CD14-positive monocyte (primary cell): ENCODE measurements at places on chromosomes 5 and 9.
A peak's percentile ranks its signal among the peaks of the same experiment; 100 is the strongest.

- no peak for DNase-seq
Measured at GRCh38 chr5:116908537-116908936, 333.9 kb upstream of the SEMA6A start.

- DNase-seq: no peak
Measured at GRCh38 chr9:88280816-88281382, 107.3 kb upstream of the SPIN1 start.

- DNase-seq: peak; percentile 71
Measured at GRCh38 chr9:93456504-93456903, 3.1 kb upstream of the FAM120AOS start.

DNA sequence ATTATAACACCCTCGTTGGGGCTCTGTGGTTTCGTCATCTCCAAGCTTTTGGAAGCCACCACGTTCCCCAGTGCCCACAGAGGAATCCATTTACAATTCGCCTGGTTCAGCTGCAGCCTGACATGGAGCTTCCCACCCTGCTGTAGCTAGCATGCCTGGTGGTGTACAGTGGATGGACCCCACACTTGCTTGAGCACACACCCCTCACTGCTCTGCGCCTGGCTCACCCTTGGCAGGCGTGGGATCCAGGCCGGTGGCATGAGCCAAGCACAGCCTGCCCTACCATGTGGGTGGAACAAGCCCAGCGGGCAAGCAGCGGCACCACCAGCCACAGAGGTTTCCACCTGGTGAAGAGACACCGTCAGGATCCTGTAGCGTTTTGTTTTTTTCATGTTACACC lies 1045.7 kb upstream of the CDH9 start:
- DNase-seq: no peak

DNA sequence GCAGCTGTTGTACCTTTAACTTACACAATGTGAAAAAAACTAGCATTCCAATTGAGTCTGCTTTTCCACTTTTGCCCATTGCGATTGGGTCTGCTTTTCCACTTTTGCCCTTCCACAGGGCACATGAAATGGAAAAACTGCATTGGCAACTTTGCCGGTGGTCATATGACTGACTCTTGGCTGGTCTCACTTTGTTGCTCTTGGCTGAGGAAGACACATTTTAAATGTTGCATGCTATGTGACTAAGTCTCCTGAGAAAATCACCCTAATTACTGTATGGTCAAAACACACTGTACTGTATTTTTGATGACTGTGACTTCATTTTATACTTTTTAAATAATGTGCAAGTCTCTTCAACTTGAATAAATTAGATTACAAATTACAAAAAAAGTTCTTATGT lies 1.6 kb upstream of the OXCT1 start:
- DNase-seq: no peak

- no peak for DNase-seq
Measured at GRCh38 chr5:69492391-69492922, at the start of gene OCLN. Gene OCLN (plus strand): TSS chr5:69492790. CDS start chr5:69504245, 11,455 bp downstream.

- no peak for DNase-seq
Measured at GRCh38 chr5:158033724-158034123, 174.8 kb upstream of the CLINT1 start.

GRCh38 chr5:157971571-157972216 lies 112.7 kb upstream of the CLINT1 start:
- no peak for DNase-seq

GRCh38 chr5:154103233-154103632 lies 64.5 kb downstream of the MFAP3 start:
- no peak for DNase-seq

GRCh38 chr5:83283761-83284160 lies 187.8 kb upstream of the VCAN start:
- no peak for DNase-seq

DNA sequence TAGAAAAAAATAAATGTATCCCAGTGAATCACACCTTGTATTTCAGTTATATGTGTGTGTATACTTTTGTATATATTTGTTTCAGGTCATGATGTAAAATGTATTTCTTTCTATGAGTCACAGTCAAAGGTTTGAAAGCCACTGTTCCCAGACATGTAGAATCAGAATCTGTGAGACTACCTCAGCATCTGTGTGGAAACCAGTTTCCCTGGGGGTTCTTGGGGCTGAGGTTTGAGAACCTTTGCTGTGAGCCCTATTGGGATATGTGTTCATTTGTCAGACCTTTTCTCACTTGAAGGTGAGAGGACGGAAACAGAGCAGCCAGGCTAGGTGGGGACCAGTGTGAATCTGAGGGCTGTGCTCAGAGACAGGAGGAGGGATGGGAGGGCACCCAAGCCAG lies 78.7 kb upstream of the SAP30L start:
- DNase-seq: no peak

DNA sequence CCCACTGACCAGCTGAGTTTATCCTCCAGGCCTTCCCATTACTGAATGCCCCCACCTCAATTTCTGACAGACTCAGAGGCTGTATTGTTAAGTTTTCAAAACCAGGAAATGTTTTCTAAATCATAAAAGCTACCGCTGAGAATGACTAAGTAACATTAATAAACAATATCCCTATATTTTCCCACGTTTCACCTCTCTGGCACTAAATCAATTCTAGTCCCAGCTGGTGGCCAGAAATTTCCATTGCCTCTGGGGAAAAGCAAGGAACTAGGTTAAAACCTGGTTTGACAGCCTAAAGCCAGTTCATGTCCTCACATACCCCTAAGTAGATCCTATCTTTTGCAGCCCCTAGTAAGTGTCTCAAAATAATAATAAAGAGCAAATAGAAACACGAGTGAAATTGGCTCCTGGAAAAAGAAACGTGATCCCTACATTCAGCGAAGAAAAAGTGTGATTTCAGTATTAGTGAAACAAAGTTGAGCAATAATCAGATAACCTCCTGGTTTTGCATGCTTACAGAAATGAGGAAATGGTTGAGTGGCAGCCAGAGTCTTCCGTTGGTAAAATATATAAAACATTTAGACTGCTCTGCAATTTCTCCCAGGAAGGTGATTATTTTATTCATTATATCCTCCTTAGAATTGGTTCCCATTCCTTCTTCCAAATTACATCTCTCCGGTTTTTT lies 110.9 kb downstream of the ESM1 start:
- DNase-seq: peak; percentile 55

GRCh38 chr9:31243386-31243785 lies 1141.1 kb upstream of the ACO1 start:
- no peak for DNase-seq

DNA sequence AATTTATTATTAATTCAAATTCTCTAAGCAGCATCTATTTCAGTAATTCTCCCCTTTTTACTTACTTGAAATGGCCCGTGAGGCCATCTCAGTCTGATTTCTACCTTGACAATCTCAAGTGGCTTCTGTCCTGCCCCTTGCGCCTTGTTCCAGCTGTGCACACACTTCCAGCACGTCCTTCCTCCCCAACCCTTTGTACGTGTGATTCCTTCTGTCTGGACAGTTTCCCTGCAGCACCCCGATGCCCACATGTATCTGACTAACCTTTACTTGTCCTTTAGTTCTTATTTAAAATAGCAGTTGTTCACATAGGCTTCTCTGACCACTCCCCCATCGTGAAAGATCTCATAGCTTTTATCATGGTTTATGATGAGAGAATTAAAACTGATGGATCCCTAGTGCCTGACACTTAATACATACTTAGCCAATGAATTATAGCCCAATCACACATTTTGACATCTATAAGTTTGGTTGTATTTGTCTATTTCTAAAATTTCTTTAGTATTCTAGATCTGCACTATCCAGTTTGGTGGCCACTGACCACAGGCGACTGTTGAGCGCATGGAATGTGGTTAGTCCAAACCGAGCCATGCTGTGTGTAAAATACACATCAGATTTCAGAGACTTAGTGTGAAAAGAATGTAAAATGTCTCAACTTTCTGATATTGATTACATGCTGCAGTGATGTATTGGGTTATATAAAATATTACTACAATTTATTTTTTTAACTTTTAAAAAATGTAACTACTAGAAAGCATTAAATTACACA lies 14.3 kb downstream of the ZBTB34 start:
- DNase-seq: no peak

DNA sequence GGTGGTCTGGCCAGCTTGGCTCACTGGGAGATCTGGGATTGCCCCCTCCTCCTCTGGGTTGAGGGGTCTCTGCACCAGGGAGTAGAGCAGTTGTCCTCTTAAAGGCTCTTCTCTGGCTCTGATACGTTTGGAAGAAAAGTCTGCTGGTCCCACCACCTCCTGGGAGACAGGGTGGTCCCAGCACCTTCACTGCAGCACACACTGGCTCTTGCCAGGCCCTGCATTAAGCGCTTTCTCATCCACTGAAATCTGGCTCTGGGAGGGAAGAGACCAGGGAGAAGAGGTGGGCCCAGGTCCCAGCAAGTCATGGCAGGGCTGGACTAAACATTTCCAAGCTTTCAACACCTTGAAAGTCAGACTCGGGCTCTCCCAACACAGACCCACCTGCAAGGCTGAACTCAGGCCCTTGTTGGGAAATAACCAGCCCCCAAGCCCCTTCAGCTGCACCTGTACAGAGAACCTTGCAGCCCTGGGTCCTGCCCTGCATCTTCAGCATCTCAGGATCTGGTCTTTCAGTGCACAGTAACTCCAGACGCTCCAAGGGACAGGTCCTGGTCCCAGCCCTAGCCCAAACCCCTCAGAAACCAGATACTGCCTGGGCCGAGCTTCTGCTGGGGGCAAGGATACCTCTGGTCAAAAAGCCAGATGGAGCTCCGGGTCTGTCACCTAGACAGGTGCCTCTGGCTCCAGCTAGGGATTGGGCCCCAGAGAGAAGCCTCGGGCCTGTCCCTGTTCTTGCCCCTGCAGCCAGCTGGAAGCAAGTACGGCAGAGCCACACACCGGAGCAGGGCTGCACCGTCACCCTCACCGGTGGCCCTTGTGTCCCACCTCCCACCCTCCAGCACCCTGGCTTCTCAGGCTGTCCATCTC lies 134.5 kb downstream of the DAB2IP start:
- no peak for DNase-seq

DNA sequence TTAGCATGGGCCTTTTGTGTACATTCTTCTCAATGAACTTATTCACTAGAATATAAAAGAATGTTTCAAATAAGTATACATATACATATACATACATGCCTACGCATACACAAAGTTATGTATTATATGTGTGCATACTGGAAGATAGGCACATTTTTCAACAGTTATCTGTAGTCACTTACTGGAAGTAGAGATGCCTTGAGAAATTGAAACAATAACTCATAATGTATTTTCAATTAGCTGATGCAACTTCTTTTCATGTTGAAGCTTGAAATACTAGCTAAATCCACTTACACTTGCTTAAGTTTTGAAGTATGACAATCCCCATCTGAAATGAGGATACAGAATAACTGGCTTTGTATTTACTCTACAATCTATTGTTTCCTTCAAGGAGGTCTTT lies 469.0 kb upstream of the PTGER4 start:
- no peak for DNase-seq

DNA sequence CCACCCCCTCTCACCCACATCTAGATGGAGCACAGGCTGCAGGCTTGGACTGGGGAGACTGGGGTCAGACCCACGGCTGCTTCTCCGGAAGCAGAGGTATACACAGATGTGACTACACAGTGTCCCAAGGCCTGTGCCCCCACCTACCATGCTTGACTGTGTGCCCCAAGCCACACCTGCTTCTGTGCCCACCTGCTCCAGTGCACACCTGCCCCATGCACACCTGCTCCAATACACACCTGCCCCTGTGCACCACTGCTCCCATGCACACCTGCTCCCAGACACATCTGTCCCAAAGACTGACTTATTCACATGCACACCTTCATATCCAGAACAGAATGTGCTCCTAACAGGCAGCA lies 5.5 kb upstream of the COL5A1 start:
- no peak for DNase-seq

GRCh38 chr9:90854637-90855175 lies 53.1 kb downstream of the SYK start:
- no peak for DNase-seq

GRCh38 chr5:178418031-178418430 lies 172.2 kb downstream of the COL23A1 start:
- DNase-seq: no peak

DNA sequence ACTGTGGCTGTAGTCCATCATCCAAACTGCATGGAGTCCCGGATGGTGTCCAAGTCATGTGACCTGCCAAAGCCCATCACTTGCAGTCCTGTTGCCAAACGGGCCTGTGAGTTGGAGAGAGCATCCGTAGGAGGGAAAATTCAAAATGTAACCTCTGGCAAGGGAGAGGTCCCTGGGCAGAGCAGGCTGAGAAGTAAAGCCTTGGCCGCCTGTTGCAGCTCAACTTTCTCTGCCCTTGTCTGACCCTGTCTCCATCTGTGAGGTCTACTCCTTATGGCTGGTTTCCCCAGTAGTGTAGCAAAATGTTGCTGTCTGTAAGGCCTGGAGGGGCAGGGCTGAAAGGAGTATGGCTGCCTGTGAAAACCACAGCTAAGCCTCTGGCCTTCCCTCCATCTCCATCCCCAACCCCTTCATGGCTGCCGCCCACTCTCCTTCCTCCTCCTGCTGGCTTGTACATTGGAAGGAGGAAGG lies 163.5 kb downstream of the SEMA6A start:
- no peak for DNase-seq

DNA sequence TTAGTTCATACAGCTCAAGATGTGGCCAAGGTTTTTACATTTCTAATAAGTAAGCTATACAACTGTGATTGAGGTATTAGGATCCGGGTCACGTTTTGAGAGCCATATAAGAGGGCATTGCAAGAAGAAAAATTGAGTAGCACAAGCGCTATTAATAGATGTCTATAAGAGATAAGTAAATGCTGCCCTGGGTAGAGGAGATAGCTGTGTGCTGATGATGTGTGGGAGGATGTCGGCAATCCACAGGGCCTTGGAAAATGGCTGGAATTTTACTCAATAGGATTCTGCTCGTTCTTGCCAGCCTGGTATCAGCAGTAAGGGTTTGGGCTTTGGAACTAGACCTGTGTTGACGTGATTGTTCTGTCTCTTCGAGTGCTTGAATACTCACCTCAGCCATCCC lies 41.6 kb downstream of the CSF1R start:
- no peak for DNase-seq

GRCh38 chr5:138568061-138568824 lies 7.0 kb downstream of the HSPA9 start:
- DNase-seq: no peak
